ENCODE measurements at places on chromosomes 6 and 20.

DNA sequence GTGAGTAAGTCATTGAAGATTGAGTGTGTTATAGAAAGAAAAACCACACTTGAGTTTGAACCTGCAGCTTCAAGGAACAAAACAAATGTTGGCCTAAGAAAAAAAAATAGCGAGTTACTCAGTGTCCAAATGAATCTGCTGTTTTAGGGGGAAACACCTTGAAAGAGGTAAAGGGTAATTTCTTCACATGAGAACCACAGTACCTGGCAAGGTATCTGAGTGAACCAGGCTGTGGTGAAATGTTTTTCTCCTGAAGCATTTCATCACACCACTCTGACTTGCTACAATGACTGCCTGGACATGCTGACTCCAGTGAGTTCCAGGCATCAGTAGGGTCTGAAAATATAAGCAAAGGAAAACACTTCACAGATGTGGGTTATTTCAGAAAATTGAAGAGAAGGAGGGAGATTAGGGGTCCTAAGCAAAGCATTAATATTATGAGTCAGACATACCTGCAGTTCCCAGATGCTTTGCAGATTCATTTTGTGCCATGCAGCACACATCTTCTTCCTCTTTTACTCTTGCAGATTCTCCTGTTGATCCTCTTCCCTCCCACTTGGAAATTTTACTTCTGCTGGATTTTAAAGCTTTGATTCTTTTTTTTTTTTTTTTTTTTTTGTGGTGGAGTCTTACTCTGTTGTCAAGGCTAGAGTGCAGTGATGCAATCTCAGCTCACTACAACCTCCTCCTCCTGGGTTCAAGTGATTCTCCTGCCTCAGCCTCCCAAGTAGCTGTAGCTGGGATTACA is 206.2 kb upstream of the SGK1 start:
- DNase-seq = no peak

DNA sequence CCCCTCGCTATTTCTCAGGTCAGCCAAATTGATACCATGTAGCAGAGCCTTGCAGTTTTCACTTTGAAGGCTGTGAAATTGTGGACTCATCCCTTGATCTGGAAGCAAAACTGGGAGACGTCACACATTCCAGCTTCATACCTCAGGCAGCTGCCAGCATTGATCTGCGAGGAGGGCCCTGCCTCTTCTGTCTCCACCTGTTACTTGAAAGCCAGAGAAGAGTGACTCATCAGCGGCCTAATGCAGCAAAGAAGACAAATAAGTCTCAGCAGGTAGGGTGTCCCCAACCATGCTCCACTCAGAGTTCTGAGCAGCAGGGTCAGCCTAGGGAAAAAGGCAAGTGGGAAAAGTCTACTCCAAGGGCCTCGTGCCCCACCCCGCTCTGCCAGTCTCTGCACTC is 69.4 kb upstream of the BMP2 start:
- DNase-seq = no peak

GRCh38 chr6:33126101-33126714 is 50.4 kb downstream of the HLA-DPB1 start:
- peak; percentile 4 for DNase-seq

GRCh38 chr6:52994839-52995088 is 320 bp downstream of the GSTA4 start:
- no peak for DNase-seq

DNA sequence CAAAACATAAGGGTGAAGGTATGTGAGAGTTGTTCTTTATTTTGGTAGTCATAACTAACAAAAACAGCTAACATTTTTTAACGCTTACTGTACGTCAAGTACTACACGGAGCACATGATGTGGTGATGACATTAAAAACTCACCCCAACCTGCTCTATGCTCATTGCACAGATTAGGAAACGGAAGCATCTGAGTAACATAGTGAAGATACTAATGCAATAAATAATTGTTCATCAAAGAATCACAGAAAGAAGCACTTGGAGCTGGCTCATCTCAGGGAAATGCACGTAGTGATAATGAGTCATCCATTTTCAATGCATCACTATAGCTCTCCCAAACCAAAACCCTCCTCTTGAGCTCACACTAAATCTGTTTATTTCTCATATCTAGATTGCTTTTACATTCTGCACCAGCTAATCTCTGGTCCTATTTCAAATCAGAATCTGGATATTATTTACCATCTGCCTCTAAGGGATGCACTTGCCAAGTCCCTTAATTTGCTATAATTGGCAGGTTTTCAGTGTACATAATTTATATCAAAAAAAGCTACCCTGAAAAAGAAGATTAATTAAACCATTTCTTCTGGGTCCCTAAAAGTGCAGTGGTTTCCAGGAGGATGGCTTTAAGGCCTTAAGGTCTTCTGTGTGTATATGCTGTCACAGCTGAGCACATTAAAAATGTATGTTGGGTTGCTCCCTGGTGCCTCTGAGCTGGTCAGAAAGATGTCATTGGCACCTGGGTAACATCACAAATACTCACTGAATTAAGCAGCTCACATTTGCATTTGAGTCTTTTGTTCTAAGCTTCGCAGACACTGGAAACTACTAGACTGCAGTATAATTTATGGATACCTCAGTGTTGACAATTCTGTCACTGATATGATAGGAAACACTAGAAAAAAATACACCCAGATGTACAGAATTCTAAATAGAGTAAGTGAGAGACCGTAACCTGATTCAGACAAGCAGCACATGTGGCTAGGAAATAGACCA is 677.4 kb upstream of the CITED2 start:
- peak; percentile 88 for DNase-seq

DNA sequence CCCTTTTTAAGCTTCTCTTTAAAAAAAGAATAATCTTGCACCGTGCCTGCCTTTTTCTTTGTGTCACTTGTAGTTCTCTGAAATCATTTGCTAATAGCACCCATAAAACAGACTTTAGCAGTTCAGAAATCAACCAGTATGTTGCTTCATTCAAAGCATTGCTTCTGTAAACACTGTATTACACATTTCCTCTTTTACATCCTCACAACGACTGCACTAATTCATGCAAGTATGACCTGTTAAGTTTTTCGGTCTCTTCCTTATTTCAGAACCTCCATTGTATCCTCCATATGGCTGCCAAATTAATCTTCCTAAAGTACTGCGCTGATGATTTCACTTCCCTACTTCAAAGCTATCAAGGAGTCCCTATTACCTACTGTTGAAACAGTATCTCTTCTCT is 142.9 kb upstream of the RNF217 start:
- DNase-seq = no peak

Data from astrocyte of the spinal cord (primary cell).